T-helper 17 cell (primary cell): ENCODE measurements at places on chromosomes 13 and 19.
A peak's percentile ranks its signal among the peaks of the same experiment; 100 is the strongest.

DNA sequence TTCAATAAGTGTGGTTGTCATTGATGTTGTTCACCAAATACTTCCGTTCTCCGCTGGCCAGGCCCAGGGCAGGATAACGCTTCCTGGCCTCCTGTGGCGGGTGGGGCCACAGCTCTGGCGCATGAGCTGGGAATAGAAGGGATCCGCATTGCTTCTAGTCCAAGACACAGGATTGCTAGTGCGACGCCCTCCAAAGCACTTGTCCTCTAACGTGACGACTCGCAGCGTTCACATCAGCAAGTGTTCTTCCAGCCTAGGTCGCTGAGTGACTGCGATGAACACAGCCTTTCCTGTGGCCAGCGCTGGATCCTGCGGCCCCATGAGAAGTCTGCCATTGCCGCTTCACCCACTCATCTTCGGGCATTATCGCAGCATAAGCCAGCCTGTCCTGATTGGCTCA lies 39.4 kb downstream of the VSTM2B start:
- no peak for DNase-seq

- DNase-seq, result no peak
Measured at GRCh38 chr19:40284251-40284500, 969 bp downstream of the AKT2 start.

- no peak for DNase-seq
Measured at GRCh38 chr19:3065675-3066357, 3.5 kb upstream of the TLE5 start.

DNA sequence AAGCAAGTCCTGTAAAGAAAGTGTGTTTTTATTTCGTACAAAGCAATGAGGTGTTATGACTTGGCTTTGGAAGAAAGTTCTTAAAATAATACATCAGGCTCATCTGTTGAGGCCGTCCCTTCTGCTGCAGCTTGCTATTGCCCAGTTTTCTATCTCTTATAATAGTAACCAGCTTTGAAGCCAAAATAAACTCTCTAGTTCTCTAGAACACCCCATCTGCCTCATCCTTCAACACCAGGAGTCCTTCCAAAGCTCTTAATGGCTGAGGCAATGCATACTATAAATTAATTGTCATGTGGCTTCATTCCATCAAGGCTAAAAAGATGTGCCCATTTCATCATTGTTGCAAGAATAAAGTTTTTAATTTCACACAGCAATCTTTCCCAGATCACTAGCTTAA lies 49.4 kb upstream of the IPO5 start:
- no peak for DNase-seq

GRCh38 chr13:58187881-58188280 lies 556.3 kb downstream of the PCDH17 start:
- DNase-seq, result no peak

GRCh38 chr19:51439021-51439465 lies 19.2 kb downstream of the SIGLEC8 start:
- DNase-seq, result no peak

- DNase-seq, result no peak
Measured at GRCh38 chr13:110563463-110563774, 1.9 kb upstream of the RAB20 start.

DNA sequence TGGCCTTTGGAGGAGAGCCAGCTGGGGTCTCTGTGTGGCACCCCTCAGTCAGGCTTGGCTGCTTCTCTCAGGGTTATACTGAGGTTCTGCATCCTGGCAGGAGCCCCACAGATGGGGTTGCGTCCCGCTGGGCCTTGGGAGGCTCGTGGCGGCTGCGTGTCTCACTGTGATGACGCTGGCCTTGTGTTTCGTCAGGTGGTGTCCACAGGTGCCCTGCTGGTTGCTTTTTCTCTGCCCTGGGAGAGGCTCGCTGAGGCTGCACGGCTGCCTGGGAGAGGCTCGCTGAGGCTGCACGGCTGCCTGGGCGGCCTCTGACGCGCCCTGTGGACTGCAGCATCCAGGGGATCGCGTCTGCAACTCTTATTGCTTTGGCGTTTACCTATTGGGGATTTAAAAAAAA lies 15.4 kb downstream of the DOT1L start:
- DNase-seq, result no peak

DNA sequence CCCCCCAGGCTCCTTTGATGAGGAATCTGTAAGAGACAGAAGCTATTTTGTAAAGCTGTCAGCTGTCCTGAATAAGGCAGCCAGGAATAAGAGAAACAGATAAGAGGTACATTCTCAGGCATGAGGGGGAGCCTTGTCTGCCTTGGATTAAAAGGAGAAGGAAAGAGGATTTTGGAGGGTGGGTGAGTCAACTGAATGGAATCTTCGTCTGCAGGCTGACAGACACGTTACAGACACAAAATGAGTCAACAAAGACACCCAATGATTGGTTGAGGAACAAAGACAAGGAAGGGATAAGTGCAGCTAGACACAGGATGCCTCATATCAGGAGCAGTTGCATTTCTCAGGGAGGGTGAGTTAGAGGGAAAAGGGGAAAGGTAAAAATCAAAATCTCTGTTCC lies 162.5 kb downstream of the OLFM4 start:
- no peak for DNase-seq

DNA sequence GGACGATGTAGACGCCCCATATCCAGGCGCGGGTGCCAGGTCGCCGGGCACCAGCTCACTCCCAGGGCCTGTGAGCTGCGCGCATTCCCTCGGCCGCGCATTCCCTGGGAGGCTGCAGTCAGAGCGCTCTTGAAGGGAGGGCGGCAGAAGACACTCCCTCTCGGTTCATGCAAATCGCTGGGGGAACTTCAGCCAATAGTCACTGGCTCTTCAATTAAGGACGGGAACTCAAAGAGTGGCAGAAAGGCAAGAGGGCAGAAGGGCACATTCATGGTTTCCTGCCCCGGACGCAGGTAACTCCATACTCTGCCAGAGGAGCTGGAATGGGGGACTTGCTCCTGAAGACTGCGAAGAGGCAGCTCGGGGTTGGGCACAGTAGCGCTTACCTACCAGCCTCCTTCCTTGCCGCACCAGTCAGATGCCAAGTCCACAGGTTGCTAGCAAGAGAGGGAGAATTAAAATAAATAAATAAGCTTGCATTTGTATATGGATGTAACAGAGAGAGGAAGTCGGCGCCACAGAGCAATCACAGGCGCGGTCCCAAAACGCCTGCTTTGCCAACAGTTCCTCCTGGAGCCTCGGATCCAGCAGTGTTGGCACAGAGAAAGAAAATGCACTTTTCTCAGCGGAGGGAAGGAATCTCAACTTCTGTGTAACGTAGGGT lies 459 bp downstream of the PCDH20 start:
- no peak for DNase-seq

- no peak for DNase-seq
Measured at GRCh38 chr13:32989290-32989667, 26.9 kb upstream of the KL start.

DNA sequence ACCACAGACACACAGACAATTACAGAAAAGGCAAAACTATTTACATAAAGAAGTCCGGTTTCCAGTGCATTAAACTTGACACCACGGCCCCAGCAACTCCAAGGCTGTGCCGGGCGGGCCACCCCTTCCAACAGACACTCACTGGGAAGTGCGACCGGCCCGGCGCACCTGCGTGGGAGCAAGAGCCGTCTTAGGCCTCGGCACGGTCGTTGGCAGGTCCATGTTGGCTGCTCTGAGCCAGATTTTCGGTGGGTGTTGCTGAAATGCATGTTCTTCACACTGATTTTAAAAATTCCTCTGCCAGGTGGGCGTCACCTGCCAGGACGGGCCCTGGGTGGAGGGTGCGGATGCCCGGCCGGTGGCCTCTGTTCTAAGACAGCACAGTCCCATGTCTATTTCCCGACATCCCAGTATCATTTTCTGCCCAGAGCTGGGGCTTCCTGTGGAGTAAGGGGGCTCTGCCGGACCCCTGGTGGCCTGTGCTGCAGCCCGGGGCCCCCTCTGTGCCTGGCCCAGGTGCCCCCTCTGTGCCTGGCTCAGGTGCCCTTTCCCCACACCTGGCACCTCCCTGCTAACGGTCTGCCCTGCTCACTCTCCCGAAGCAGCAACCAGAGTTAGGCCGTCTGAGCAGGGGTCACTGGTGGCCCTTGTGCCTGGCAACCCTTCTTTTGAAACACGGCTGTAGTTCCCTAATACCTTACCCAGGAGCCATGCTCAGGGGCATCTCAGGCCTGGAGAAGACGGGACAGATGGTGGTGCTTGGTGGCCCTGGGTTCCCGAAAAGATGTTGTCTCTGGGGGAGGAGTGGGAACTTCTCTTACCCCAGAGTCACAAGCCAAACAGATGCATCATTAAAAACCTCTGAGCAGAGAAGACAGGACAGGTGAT lies 9.2 kb downstream of the TMEM255B start:
- DNase-seq, result no peak

GRCh38 chr19:6797646-6798045 lies 25.1 kb downstream of the VAV1 start:
- DNase-seq, result no peak

DNA sequence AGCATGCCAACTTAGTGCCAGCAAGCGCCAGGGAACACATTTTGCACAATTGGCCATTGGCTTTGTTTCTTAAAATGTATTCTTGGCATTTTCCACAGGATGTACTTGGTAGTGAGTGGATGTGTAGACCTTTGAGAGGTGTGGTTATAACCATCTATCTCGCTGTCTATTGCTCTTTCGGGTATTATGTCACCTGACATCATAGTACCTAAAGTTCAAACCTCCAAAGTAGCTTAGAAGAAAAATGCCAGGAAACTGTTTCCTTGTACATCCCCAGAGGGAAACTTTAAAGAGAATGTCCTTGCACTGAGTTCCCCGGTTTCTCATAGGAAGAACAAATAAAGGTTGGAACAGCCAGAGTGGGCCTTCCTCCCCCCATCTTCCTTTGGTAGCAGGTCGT lies 87.6 kb downstream of the FGF9 start:
- DNase-seq, result no peak

- DNase-seq, result peak; percentile 60
Measured at GRCh38 chr19:29873024-29873800, 61.4 kb downstream of the CCNE1 start.

GRCh38 chr19:808423-808775 lies 11.1 kb downstream of the PTBP1 start:
- no peak for DNase-seq

GRCh38 chr19:17303940-17304267 lies 679 bp upstream of the ABHD8 start:
- no peak for DNase-seq

GRCh38 chr19:58181902-58182576 lies 822 bp upstream of the ZNF274 start:
- no peak for DNase-seq

- no peak for DNase-seq
Measured at GRCh38 chr19:3612901-3613741, 6.4 kb upstream of the TBXA2R start.

DNA sequence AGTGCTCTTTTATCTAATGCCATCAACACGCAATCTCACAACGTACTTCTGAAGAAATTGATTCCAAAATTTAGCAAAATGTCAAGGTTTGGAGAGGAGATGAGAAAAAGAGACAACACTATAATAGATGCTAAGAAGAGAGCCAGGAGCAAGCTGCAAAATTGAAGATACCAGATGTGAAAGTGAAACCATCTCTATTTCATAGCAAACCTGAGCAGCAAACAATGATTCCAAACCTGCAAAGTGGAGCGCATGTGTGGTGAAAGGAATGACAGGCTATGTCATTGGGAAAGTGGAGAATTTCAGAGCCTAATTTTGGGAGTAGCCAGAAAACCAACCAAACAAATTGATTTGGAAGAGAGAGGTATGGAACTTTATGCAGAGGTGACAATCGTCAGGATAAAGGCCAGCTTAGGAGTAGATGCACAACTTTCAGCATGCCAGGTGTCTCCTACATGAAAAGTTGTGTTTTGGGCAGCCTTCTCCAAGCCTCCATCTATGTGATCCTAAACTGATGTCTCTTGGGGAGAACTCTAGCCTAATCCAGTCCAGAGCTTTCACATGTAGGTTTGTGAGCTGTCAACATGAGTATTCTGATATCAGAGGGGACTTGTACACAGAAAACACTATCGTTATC lies 158.4 kb upstream of the FNDC3A start:
- no peak for DNase-seq

DNA sequence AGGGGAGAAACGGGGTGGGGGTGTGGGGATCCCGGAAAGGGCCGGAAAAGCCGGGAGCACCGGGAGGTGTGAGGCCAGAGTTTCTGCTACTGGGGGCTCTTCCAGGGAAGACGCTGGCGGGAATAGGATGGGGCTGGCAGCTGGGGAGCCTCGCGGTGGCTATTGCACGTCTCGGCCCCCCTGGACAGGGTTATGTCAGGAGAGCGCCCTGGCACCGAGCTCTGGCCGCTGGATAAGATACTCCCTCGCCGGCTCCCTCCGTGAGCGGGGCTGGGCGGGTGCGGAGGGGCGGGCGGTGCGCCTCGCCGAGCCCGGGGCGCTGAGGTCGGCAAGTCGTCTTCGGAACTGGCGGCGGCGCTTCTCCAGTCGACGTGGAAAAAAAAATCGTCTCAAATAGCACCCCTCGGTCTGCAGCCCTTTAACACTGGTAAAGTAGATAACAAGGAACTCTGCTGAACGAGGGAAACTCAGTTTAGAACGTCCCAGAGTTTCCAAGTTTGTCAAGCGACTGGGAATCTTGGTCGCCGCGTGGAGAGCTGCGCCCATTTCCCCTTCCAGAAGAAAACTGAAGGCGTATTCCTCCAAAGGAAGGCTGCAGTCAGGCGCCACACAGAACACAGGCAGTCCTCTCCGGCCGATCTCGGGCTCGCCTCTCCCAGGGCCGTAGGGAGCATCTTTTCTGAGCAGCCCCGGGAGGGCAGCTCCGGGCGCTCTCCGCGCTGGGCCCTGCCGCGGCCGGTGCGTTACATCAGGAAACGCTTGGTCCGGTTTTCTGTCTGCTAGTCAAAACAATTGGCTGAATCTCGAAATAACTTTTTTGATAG lies 115.1 kb downstream of the KCNRG start:
- no peak for DNase-seq

DNA sequence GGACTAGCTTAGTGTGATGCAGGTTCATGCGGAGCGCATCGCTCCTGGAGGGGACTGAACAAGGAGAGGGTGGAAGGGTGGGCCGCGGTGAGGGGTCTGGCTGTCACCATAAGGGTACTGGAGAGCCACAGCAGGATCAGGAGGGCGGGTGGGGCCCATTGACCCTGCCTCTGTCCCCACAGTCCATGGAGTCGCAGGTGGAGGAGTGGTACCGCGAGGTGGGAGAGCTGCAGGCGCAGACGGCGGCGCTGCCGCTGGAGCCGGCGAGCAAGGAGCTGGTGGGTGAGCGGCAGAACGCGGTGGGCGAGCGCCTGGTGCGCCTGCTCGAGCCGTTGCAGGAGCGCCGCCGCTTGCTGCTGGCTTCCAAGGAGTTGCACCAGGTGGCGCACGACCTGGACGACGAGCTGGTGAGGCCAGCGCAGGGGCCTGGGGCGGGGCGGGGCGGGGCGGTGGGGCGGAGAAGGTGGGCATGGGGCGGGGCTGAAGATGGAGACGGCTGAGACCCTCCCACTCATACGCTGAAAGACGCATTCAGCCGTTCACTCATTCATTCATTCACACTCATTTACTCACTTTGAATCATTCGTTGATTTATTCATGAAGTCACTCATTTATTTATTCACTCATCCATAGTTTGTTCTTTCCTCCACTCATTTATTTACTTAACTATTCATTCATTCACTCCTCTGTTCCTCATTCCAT lies 27.5 kb upstream of the SHKBP1 start:
- peak; percentile 60 for DNase-seq
